SK-N-SH treated with all-trans-retinoic acid at 6 μM for 48 hours (cell line): ENCODE measurements at places on chromosomes 7 and 10.
A peak's percentile ranks its signal among the peaks of the same experiment; 100 is the strongest.

DNA sequence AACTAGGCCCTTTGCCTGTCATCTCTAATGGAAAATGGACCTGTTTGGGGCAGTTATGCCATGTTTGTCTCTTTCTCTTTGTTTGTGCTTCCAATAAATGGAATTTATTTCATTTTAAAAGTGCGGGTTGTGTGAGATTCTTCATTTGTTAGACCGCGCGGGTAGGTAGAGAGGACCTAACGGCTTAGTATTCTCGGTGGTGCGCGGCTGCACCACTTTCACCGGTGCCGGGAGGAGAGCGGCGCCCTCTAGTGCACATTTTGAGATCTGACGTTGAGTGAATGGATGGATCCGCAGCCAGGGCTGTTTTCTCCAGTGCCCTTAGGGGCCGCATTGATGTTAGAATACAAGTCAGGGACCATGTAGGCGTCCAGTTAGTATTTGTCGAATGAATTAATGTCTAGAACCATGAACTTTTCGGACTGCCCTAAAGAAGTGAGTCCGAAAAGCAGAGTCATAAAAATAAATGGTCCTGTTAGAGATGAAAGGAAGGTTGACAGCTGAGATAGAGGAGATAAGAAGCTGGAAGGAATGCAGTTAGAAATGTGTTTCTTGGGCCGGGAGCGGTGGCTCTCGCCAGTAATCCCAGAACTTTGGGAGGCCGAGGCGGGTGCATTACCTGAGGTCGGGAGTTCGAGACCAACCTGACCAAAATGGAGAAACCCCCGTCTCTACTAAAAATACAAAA lies 29.3 kb upstream of the GIMAP8 start:
- ATAC-seq = peak; percentile 100

DNA sequence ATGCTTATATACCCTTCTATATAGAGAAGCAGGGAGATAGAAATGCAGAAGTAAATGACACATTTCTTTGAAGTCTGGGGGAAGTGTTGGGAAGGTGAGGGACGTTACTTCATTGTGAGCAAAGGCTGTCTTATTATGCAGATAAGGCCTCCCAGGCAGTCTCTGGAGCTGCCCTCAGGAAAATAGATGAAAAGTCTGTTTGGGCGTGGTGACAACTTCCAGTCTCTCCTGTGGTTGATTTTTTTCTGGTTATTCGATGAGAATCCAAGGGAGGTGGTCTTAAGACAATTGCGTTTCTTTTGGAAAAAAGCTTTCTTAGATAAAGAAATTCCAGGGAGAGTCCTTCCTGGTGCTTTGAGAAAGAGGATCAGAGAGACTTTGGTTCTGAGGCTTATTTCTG lies 84.0 kb downstream of the NEUROD6 start:
- no peak for ATAC-seq

GRCh38 chr10:4717670-4718069 lies 108.3 kb upstream of the AKR1E2 start:
- ATAC-seq = no peak

- ATAC-seq = no peak
Observed at GRCh38 chr10:106608066-106608465, 556.4 kb downstream of the SORCS1 start.

GRCh38 chr10:31961277-31962074 lies 32.8 kb upstream of the ARHGAP12 start:
- ATAC-seq = peak; percentile 89

DNA sequence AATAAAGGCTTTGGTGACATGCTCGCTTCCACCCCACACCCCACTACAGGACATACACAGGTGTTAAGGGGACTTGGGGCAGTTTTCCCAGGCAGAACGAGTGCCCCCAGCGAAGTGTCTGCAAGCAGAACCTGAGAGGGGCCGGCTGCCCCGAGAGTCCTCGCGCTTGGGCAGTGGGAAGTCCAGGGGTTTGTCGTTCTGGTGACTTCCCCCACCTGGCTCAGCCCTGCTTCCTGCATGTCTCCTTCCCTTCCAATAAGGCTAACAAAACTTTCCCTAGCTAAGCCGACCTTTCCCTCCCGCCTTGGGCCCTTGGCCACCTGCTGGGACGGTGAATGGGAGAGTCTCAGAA lies 916 bp downstream of the VWA2 start:
- ATAC-seq = no peak

DNA sequence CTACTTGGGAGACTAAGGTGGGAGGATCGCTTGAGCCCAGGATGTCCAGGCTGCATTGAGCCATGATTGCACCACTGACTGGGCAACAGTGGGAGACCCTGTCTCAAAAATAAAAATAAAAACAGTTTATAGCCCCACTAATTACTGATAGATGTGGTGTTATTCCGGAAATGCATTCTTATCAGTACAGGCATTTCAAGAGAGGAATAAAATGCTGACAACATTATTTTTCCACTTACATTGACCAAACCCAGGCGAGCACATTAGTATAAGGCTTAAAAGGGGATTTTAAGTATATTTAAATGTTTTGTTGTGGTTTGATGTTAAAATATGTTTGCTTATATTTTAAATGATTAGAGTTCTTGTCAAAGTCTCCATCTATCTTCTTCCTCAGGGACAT lies 359.5 kb downstream of the PLXDC2 start:
- ATAC-seq = no peak

DNA sequence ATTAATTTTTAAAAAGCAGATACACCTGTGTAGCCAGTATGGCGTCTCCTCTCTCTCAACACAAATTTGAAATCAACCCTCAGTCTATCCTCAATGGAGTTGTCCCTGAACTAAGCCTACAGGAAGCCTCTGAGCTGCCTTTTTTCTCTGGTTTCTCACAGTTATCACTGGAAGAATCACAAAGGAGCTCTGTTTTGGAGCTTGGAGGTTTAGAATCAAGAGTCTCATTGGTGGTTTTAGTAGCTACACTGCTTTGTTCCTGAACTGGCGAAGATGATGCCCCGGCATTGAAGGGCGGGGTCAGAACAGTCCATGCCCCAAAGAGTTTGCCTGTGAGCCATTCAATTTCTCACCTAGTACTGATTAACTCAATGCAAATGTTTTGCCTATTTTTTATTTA lies 16.1 kb upstream of the BTRC start:
- no peak for ATAC-seq

- no peak for ATAC-seq
Observed at GRCh38 chr7:121953601-121954000, 80.6 kb downstream of the PTPRZ1 start.

DNA sequence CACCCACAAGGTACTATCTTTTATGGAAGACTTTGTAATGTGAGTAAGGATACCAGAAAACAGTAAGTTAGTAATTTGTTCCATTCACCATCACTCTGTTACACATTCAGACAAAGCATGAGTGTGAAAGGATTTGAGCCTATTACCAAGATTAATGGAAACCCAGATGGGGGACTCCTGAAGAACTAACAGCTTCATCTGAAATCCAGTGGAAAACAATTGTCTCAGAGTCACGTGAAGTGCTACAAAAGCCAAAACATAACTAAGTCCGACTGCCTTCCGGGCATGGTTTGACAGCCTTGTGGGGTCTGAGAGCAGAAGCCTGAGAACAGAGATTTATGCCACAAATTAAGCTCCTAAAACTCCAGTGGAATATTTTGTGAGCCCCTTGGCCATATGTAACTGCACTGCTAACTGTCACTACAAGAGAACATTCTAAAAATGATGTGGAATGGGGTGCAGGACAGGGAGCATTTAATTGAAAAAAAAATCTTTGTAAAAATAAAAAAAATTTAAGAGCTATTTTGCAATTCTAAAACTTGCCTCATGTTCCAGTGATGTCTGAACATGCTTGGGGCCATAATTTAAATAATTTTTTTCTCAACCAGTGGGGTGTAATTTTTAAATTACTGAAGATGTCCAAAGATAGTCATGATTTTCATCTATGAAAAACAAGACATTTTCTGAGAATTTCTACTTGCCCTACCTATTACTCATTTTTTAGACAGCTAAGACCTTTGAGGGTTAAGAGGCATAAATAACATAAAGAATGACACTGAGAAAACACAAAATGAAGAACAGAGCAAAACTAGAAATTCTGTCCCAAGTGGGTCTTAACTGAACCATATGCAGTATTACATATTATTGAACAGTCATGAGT lies 555.0 kb downstream of the INHBA start:
- ATAC-seq = no peak

GRCh38 chr7:157516911-157517781 lies 180.3 kb downstream of the DNAJB6 start:
- no peak for ATAC-seq

DNA sequence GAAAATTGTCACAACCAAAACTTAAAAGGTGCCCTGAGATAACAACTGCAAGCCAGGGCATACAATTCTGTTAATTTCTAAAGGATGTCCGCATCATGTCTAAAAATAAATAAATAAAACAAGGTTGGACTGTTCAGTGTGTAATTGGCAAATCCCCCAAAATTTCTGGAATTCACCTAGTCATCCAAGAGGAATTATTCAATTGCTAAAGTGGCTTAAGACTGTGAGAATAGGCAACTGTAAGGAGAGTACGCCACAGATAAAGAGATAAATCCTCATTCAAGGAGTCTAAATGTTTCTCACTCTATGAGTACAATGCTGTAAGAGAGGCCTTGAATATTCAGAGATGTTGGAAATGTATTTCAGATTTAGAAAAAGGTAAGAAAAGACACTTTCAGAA lies 37.2 kb downstream of the PIK3AP1 start:
- no peak for ATAC-seq
